ENCODE measurements at places on chromosomes 3 and 15.

DNA sequence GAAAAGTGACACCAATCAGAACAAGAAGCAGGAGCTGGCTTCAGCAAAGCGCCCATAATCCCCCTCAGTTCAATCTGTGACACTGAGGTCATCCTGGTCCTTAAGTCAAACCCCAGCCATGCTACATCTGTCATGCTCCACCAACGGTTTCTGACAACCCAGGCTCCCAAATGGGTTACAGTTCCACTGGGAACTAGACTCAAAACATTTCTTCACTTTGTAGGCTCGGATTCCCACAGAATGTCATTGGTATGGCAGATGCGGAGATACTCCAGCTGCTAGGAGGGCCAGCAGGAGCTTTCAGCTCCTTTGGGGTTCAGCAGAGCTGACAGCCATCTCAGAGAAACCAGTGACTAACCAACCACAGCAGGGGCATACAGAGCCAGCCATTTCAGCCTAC lies 48.9 kb downstream of the SUMF1 start:
- no peak for DNase-seq

DNA sequence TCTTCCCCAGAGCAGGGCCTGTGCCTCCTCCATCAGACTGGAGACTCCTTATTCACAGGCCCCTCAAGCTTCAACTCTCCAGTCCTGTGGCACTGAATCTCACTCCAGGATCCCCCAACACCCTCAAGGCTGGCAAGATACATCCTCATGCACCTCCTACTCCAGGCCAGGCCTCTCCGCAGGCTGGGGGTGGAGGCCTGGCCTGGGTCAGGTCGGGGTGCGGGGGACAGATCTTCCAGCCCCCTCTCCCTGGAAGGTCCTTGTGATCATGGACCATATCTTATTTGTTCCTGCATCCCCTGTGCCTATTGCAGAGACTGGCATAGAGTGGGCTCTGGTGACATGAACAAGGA lies 147.3 kb downstream of the SMAD6 start:
- DNase-seq: no peak

DNA sequence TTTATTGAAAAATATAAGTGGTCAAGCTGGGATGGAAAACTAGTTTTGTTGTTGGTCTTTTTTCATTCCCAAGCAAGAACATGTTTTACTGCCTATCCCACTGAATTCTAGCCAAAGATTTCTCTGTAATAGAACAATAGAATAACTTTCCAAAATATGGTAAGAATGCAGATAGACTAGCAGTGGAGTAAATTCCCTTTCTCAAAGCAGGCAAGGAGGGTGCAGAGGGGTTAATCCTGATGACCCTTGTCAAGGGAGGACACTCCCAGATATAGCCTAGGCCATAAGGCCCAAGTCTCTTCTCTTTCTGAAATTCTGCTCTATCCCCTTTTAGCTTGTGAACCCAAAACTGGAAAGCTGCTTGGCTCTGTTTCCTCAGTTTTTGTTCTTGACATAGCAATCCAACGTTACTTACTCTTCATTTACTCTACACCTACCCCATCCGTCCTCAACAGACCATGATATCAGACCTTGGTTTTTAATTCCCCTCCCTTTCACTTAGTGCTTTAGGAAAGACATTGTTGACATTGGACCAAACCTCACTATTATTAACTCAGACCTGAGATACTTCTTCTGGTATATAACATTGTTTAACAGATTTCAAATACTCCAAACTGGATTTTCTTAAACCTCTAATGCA lies 453.6 kb upstream of the THBS1 start:
- DNase-seq: peak; percentile 27

DNA sequence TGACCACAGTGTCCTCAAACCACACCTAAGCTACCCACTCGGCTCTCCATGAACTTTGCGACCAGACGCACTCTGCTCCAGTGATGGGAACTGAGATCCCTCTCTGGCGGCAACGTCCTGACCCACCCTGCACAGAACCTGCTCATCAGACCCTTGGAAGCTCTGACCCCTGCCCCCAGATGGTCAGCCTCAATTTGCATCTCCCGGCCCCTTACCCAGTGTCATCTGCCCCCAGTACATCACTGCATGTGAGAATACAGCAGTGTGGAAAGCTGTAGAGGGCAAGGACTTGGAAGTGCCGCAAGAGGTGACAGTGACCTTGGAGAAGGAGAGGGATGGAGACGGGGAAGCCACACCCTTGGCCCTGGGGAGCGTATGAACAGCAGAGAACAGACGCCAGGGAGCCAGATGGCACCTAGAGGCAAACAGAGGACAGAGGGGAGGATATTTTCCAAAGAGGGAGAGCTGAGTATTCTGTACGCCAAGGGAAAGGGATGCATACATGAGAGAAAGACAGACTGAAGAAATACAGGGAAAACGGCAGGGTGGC lies 192.0 kb downstream of the XXYLT1 start:
- DNase-seq: no peak

- no peak for DNase-seq
These were observed 132.3 kb downstream of the FAM43A start for GRCh38 chr3:194817936-194818335.
